Suprapubic skin (tissue), 4 donors: ENCODE measurements at places on chromosomes 7 and 10. TPM values are rescaled to one million over a fixed set of nuclear protein-coding genes. Genes with fewer than 3 reads are reported as not detected.

The SRRM3 gene
- total RNA-seq = 8.5 TPM

The NODAL gene
- not detected for total RNA-seq

- no peak overlapping the region for H3K4me3 ChIP-seq
- H3K27me3 ChIP-seq = no peaks in the 10 kb centered on the region
- peaks cover 26% of the 10 kb centered on the region for H3K4me1 ChIP-seq
- no peak overlapping the region for H3K27ac ChIP-seq
- H3K36me3 ChIP-seq = peaks cover 7% of the 10 kb centered on the region
- DNase-seq = no peak
Observed at GRCh38 chr10:48330269-48330668, 23.8 kb downstream of the MAPK8 start.

GRCh38 chr10:33112831-33113455 lies 154.9 kb upstream of the ITGB1 start:
- peaks cover 13% of the 10 kb centered on the region for H3K4me1 ChIP-seq
- no peak overlapping the region for H3K4me3 ChIP-seq

- no peak overlapping the region for H3K4me3 ChIP-seq
- H3K27ac ChIP-seq = peak overlapping the region; percentile 33
- H3K27me3 ChIP-seq = no peaks in the 10 kb centered on the region
- peaks cover 12% of the 10 kb centered on the region for H3K4me1 ChIP-seq
Observed at GRCh38 chr10:31064348-31064747, 32.7 kb upstream of the ZNF438 start.

- peaks cover 3% of the 10 kb centered on the region for H3K4me1 ChIP-seq
- no peak overlapping the region for H3K27ac ChIP-seq
- no peak for DNase-seq
- H3K4me3 ChIP-seq = no peak overlapping the region
- H3K27me3 ChIP-seq = peaks cover 8% of the 10 kb centered on the region
Observed at GRCh38 chr10:70761031-70761601, 24.1 kb downstream of the TBATA start.

- no peak for DNase-seq
- H3K4me3 ChIP-seq = no peak overlapping the region
- peak overlapping the region; percentile 65 for H3K27ac ChIP-seq
- H3K4me1 ChIP-seq = peaks cover 26% of the 10 kb centered on the region
Observed at GRCh38 chr10:29535012-29535777, 99.6 kb downstream of the SVIL start.

DNA sequence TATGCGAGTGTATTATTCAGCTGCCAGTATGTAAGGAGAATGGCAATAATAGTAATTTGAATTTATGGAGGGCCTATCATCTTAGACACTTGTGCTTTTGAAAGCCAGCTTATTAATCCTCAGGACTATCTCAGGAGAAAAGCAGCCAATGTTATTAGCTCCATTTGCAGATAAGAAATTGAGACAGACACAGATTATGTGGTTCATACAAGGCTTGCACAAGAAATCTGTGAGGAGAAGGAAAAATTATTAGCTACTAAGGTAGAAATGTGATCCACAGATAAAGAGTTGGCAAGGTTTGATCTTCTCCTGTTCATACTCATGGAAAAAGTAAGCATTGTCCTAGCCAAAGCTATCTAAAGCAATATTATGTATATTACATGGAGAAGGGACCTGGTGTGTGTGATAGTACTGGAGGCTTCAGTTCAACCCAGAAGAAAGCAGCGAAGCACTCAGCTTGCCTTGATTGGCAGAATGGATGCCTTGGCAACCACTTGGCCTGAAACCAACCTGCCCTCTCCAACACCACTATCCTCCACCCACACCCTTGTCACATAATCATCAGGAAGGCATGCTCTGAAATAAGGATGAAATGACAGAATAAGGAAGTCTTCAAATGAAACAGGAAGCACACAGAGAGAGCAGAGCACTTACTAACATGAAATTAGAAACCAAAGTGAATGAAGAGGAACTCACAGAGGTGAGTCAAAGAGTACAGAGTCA lies 18.0 kb downstream of the MACC1 start:
- no peaks in the 10 kb centered on the region for H3K36me3 ChIP-seq
- DNase-seq = peak; percentile 65
- H3K27ac ChIP-seq = no peak overlapping the region
- H3K4me3 ChIP-seq = no peak overlapping the region

DNA sequence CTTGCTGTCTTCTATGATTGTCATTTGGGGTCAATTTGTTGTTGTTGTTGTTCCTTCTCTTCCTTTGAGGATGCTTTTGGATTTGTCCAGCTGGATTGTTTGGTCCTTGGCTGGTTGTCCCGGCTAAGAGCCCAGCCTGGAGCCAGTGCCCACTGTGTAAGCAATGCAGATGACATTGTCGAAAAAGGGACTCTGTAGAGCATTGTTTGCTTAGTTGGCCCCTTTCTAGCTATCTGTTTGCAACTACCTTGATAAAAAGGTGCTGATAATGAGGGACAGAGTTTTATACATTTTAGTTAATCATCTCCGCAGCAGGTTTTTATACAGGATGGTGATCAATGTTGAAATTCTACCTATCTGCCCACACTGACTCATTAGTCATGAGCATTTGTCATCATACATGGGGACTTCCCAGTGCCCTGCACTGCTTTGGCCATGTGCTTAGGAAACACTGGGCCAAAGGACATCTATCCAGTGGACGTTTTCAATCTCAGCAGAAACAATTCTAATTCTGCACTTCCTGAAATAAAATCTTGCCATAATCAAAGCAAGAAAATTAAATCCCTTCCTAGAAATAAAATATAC lies 311.9 kb downstream of the GRM8 start:
- no peaks in the 10 kb centered on the region for H3K4me1 ChIP-seq
- H3K4me3 ChIP-seq = no peak overlapping the region
- H3K27ac ChIP-seq = no peak overlapping the region
- H3K27me3 ChIP-seq = no peaks in the 10 kb centered on the region
- H3K36me3 ChIP-seq = no peaks in the 10 kb centered on the region
